Thoracic aorta (tissue), 2 donors: ENCODE measurements at places on chromosomes 12 and 14. TPM values are rescaled to one million over a fixed set of nuclear protein-coding genes. Genes with fewer than 3 reads are reported as not detected.

- peak; percentile 16 for DNase-seq
Observed at GRCh38 chr12:15274561-15274967, 47.7 kb upstream of the PTPRO start.

DNA sequence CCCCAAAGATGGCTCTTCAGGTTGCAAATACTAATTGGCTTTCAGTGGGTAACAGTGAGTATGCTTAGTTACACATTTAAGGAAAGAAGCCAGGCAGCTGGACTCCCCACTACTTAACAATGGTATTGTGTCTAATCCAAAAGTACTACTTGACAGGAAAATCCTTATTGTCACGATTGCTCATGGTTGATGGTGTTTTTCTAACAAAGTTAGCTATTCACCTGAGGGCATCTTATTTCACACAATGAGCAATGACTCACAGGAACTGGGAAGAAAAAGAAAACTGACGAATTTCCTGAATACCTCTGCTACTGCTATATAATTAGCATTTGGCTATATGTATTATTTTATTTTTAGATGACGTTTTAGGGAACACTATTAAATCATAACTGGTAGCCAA lies 33.4 kb upstream of the ALG10 start:
- no peak for DNase-seq

- no peak for DNase-seq
Observed at GRCh38 chr14:20632448-20632830, 9.1 kb downstream of the OR6S1 start.

Gene HOXC4
- 1.2 TPM for total RNA-seq

GRCh38 chr12:57940052-57940914 lies 1.1 kb upstream of the ATP23 start:
- DNase-seq, result no peak

Gene CDCA3
- total RNA-seq, result 1.9 TPM

Gene NPAS3
- total RNA-seq, result 1.1 TPM

- no peak for DNase-seq
Observed at GRCh38 chr14:98748966-98749365, 523.0 kb downstream of the BCL11B start.

Gene FLVCR2
- total RNA-seq, result 6.2 TPM

GRCh38 chr14:23567186-23568020 lies at the start of gene AP1G2:
TSS of gene AP1G2 (minus strand) at chr14:23567791. CDS start at chr14:23567314, 477 bp downstream.
- DNase-seq, result no peak

Gene ALDH1L2
- total RNA-seq, result 21.1 TPM

Gene FKBP3
- total RNA-seq, result 24.2 TPM

- no peak for DNase-seq
Observed at GRCh38 chr12:128339126-128339520, 72.2 kb downstream of the TMEM132C start.

DNA sequence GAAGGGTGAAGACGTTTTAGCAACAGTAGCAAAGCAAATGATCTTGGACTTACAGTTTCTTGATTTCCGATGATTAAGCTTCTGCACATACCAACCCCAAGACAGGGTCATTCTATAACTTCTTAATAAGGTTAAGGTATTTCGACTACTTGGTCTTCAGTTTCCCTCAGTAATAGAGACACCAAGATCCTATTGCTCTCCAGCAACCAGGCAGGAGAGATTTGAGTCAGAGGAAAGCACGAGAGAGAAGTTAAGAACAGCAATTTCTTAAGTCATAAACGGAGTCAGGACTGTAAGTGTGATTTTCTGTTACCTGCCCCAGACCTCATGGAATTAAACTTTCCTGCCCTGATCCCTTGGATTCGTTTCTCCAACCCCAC lies 215.6 kb downstream of the TTC8 start:
- no peak for DNase-seq

GRCh38 chr12:325906-326305 lies 63.2 kb downstream of the KDM5A start:
- no peak for DNase-seq

GRCh38 chr14:61285364-61285763 lies 4.2 kb upstream of the TMEM30B start:
- DNase-seq, result no peak

Gene RGS6
- 4.7 TPM for total RNA-seq

- DNase-seq, result no peak
Observed at GRCh38 chr12:122422730-122423257, 325 bp upstream of the CLIP1 start.

DNA sequence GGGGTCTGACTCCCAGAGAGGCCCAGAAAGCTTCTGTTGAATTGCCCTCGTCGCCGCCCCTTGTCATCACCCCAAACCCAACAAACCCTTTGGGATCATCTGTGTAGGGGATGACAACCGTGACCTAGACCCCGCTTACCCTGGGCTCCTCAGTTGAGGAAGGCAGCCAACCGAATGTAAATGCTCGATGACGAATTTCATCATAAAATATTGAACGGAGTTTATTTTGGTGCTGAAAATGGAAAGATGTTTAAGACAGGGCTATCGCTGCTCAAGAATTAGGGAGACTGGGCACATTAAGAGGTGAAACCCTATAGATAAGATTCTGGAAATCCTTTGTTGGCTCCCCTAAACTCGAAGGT lies 512 bp downstream of the ACTR10 start:
- DNase-seq, result no peak

DNA sequence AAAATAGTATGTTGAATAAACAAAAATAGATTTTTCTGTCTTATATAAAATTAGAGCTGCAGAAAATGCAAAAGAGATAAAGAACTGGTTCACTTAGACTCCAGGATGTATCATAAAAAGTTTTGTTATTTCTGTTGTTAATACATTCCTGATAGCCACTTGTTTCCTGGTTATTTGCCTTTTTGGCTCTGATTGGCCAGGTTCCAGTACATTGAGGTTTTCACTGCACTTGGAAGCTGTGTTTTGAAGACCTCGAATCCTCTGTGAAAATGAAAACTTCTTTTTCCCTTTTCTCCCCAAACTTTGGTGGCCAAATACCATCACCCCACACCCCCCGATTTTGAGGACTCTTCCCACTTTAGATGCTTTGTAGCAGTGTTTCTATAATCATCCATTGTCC lies 525.3 kb downstream of the MED13L start:
- no peak for DNase-seq

DNA sequence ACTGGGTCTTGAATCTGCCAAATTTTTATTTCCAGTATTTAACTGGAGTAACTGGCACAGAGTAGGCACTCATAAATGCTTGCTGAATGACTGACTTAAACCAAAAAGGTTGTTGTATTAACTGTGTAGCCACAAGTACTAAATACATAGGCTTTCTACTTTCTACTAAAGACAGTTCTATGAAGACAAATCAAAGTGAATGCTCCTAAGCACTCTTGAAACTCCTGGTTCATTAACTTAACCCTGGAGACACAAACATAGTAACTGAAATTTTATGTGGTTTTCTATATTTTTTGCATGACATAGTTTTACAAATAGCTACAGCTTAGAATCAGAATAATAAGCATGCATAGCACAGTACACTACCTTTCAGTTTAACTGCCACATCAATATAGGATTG lies 70.4 kb downstream of the TXNDC16 start:
- no peak for DNase-seq

- DNase-seq, result no peak
Observed at GRCh38 chr12:52351196-52352059, 15.9 kb downstream of the KRT85 start.

DNA sequence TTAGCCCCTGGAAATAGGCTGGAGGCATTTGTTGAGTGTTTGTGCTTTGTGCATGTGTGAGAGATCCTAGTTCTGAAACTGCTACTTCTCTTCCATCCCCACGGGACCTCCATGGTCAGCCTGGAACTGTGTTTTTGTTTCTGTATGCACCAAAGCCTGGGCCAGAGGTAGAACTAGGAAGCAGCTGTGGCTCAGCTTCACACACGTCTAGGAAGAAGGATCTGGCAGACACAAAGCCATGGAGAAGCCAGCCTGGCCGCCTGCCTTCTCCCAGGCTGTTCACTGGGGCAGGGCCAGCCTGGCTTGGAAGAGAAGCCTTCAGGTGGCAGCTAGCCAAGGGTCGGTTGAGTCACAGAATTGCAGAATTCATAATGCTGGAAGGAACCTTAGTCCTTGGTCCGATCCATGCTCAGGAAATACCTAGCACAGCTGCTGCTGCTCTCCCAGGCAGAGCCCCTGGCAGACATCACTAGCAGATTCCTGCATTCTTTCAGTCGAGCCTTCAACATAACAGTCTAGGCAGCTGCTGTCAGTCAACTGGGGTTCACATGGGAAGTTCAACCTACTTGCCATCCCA lies 27.0 kb downstream of the RIN3 start:
- DNase-seq, result peak; percentile 87

DNA sequence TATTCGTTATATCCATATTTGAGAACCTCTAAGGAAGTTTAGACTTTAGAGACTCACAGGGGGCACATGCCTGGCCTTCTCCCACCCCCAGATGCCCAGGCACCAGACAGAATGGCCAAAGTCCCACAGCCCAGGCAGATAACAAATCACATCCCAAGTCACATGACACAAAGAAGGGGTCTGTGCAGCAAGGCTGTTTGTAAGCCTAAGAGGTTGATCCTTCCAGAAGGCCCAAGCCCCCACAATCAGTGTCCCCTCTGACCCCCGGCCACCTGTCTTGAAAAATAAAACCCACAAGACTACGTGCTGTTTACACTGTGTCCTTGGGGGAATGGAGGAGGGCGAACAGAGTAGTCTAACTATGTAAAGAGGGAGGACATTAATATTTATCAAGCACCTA lies 5.1 kb downstream of the CTDSP2 start:
- no peak for DNase-seq

DNA sequence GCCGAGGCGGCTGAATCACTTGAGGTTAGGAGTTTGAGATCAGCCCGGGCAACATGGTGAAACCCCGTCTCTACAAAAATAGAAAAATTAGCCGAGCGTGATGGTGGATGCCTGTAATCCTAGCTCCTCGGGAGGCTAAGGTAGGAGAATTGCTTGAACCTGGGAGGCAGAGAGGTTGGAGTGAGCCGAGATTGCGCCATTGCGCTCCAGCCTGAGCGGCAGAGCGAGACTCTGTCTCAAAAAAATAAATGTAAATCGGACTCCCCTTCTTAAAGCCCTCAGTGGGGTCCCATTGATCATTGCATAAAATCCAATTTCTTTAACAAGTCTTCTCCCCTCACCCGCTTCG lies 908 bp downstream of the TDP1 start:
- DNase-seq, result no peak

Gene SLC11A2
- 61.6 TPM for total RNA-seq

DNA sequence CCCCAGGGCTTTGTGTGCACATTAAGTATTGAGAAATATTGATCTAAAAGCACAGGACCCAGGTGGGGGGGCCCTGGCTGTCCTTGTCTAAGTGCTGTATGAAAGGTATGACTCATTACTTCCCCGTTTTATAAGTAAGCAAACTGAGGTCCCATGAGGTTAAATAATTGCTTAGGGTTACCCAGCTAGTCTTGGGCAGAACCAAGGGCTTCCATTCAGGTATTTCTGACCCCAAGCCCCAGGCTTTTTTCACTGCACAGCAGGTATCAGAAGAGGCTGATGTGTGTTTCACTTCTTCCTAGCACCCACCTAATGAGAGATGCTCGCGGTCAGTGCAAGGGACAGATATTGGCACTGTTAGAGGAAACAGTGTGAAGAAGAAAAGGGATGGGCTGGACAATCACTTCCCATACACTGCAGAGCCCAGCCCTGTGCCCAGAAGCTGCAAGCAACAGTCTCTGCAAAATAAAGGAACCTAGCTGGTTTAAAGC lies 4.7 kb upstream of the TC2N start:
- DNase-seq, result no peak

GRCh38 chr12:82804601-82805000 lies 117.9 kb downstream of the TMTC2 start:
- no peak for DNase-seq

Gene SART3
- 52.1 TPM for total RNA-seq

DNA sequence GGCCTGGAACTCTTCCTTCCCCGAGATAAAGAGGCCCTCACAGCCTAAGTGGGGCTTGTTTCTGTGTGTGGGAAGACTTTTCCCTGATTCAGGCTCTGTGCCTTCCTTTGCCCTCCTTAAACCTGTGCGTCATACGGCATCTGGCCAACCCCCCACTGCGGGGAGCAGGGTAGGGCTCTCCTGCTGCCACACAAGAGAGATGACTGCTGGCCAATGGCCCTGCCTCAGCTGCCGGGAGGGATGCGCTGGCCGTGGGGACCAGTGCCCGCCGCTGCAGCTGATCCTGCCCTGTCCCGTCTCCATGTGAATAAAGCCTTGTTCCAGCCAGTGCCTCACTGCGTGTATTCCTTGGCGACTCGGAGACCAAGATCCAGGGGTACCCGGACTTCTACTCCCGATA lies 42.5 kb upstream of the BEGAIN start:
- DNase-seq, result no peak

GRCh38 chr12:24364921-24365320 lies 415.5 kb upstream of the SOX5 start:
- DNase-seq, result no peak

GRCh38 chr12:100464529-100464928 lies 9.1 kb upstream of the NR1H4 start:
- DNase-seq, result no peak

DNA sequence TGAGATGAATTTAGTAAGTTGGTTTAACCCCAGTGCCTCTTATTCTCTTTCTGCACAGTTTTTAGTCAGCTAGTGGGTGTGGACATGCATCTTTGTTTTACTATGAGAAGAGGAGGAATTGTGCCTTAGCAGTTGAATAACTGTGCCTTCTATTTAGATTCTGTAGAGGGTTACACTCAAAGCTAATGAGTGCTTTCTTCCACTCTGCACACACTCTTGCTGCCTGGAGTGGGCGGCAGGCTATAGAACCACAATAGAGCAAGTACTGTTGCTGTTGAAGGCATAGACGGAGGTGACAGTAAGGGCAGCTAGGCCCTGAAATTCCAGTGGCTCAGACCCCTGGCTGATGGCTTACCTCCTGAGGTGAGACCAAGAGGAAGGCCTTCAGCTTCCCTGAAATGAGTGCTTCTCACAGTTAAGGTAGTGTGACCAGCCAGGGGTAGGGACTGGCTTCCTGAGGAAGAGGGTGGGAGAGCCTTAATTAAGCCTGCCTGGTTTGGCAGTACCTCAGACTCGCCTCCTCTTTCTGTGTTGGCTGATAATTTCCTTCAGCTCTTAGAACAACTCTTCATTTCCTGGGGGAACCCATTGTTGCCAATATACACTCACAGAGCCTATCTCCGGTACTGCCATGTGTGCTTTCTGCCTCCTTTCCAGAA lies 24.7 kb downstream of the SUSD6 start:
- no peak for DNase-seq

Gene CD27
- total RNA-seq, result 1.6 TPM

Gene TOMM20L
- not detected for total RNA-seq

GRCh38 chr12:46419675-46420074 lies 47.1 kb upstream of the SLC38A2 start:
- DNase-seq, result no peak

Gene LGR5
- 1.8 TPM for total RNA-seq

Gene RNF212B
- total RNA-seq, result not detected

Gene GPD1
- 5.0 TPM for total RNA-seq

- no peak for DNase-seq
Observed at GRCh38 chr14:89422952-89423345, 5.9 kb upstream of the FOXN3 start.

Gene TAS2R8
- total RNA-seq, result not detected

- peak; percentile 74 for DNase-seq
Observed at GRCh38 chr12:6167327-6168280, 32.6 kb upstream of the CD9 start.

Gene TBC1D30
- 7.6 TPM for total RNA-seq

Gene PDZRN4
- total RNA-seq, result 6.1 TPM

Gene SNW1
- 47.5 TPM for total RNA-seq

- no peak for DNase-seq
Observed at GRCh38 chr14:43591776-43592175, 915.3 kb downstream of the FSCB start.

GRCh38 chr14:90924621-90925340 lies 108.6 kb upstream of the TTC7B start:
- DNase-seq, result no peak

- DNase-seq, result no peak
Observed at GRCh38 chr12:14186193-14186502, 179.3 kb upstream of the ATF7IP start.
